Occipital lobe (tissue), 3 donors: ENCODE measurements at places on chromosomes 4 and X. TPM values are rescaled to one million over a fixed set of nuclear protein-coding genes. Genes with fewer than 3 reads are reported as not detected.
A peak's percentile ranks its signal among the peaks of the same experiment; 100 is the strongest.

DNA sequence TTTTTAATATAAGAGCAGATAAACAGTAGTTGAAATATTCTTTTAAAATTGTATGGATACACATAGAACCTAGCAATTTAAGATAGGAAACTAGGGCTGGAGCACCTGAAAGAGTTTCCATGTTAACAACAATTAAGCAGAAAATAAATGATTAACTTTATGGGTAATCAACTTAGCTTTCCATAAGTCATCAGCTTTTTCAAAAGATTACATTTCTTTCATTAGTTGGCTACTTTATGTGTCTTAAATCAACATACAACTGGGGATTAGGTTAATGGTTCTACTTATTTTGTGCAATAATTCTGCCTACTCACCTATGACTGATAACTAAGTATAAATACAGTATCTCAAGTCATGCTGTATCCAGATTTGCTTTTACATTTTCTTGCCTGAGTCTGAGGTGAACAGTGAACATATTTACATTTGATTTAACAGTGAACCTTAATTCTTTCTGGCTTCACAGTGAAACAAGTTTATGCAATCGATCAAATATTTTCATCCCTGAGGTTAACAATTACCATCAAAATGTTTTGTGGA, at the start of gene ANXA10:
Gene ANXA10, plus strand, starts transcription at position 362 of the 537 bp plus-strand sequence. Its CDS starts 164 bp downstream, at position 526.
- no peak for DNase-seq

DNA sequence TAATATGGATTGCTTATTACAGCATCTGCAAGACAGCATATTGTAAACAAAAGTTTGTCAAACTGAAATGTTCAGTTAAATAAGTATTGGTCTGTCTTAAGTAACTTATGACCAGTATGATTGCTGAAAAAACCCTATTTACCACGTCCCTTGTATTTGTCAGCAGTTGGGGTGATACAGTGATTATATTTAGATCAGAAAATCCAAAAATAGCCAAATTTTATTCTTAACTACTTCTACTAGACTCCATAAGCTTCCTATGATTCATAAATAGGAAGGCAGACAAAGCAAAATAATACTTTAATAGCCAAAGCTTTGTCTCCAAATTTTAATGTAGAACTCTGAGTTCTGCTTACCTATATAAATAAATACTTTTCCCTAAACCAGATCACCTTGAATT, 45.3 kb downstream of the TBCK start:
- DNase-seq = no peak

- DNase-seq = no peak
Observed at GRCh38 chrX:30589146-30589888, 11.8 kb upstream of the TASL start.

- DNase-seq = no peak
Observed at GRCh38 chrX:126164226-126164625, 1.9 kb downstream of the DCAF12L2 start.

- no peak for DNase-seq
Observed at GRCh38 chr4:182873289-182873688, 43.9 kb downstream of the DCTD start.

GRCh38 chr4:151955721-151956380, 195.0 kb upstream of the GATB start:
- DNase-seq = no peak

GRCh38 chr4:8254076-8254475, 15.5 kb upstream of the HTRA3 start:
- no peak for DNase-seq

DNA sequence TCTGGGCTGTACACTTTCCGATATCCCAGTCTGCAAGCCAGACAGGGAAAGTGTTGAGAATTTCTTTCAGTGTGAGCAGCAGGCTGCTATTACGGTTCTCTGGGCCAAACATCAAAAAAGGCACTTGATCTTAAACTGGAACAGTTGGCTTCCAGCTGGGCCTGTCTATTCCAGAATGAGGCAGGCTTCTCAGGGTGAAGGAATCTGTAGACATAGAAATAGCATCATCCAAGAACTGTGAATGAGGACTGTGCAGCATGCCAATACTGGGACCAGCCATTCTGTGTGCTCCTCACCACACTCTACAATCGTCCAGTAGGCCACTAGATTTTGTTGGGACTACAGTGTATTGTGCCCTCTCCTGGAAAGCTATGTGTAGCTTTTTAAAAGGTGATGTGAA, 31.1 kb downstream of the ART3 start:
- DNase-seq = peak; percentile 26

DNA sequence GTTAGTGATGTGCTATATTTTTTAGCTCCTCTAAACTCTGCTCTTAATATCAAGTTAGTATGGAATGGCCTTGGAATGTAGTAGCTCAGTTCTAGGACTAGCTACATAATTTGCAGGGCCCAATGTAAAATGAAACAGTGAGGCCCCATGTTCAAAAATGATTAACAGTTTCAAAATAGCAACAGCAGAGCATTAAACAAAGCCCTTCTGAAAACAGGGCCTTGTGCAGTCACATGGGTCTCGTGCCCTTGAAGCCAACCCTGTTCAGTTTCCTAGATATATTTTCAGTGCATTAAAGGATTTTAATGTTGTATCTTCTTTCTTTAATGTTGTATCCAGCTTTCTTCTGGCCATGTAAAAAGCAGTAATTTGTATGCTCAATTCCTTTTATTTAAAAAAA, 82.1 kb downstream of the TASL start:
- DNase-seq = no peak

- no peak for DNase-seq
Observed at GRCh38 chrX:76657499-76657898, 230.0 kb downstream of the MAGEE1 start.

DNA sequence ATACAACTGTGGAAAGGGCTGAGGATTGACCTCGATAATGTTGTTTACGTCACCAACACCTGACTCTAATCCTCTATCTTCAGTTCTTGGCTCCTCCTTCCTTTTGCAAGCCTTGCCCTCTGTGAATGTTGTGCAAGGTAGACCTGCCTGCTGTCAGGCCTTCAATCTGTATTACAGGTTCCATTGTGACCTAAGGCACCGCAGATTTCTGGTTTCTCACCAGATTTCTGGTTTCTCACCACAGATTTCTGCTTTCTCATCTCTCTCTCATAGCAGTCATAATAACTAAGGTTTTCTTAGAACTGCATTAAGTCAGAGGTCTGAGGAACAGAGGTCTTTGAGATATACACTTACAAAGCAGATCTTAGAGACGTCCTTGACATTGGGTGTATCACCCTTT, 51.5 kb upstream of the ETNPPL start:
- no peak for DNase-seq

- no peak for DNase-seq
Observed at GRCh38 chrX:134544513-134545151, 84.7 kb downstream of the HPRT1 start.

GRCh38 chr4:103010804-103011203, 8.7 kb downstream of the SLC9B1 start:
- DNase-seq = no peak

DNA sequence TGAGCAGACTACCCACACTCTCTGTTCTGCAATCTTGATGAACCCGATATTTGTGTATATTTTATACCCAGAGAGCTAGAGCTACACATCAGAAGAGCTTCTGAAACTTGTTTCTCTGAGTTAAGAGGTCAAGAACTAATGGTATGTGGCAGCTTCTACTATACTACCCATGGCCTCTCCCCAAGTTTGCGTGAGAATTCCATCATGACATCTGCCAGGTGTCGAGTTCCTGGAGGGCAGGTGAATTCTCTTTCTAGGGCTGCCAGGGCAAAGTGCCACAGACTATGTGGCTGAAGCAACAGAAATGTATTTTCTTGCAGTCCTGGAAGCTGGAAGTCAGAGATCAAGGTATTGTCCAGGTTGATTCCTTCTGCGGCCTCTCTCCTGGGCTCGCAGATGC, 4.4 kb downstream of the SORCS2 start:
- DNase-seq = no peak

DNA sequence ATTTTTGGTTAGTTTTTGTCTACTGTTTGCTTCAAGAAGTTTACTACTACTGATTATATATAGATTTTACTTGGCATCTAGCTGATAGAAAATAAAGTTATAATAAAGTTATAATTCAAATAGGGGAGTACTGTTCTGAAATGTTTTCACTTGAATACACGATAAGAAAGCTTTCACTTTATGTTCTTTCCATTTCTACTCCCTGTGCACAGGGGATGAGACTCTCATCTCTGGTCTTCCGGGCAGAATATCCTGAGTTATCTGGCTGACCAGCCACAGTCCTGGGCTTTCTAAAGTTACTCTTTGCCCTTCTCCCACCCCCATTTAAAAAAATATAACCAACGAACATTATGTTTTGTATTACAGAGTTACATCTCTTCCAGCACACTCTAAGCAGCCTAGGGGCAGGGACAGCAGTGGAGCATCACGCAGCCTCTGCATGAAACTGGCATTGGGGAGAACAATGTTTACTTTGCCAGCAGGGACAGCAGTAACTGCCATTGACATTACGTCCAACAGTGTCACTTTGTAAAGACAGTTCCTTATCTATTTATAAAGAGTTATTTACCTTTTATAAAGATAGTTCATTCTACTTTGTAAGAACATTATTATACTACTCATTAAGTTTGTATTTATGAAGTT, 64.3 kb downstream of the METTL14 start:
- DNase-seq = no peak

GRCh38 chrX:121146059-121146628, 98.7 kb downstream of the GLUD2 start:
- no peak for DNase-seq

GRCh38 chr4:34814266-34814665, 1430.0 kb downstream of the ARAP2 start:
- DNase-seq = no peak

DNA sequence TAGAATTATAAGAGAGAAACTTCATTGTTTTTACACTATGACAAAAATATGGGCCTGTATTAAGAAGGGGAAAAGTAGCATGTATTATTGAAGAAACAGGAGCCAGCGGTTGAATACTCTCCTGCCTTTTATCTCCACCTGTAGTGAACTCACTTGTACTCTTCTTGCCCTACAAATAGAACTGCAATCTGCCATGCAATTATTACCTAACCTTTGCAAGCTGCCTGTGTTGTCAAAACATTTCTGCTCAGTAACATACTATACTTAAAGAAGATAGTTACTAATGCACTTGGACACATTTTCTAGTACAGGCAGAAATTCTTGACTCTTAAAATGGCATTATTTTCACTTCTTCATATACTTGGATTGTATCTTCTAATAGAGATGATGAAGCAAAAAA, 818.4 kb upstream of the GRID2 start:
- DNase-seq = no peak

DNA sequence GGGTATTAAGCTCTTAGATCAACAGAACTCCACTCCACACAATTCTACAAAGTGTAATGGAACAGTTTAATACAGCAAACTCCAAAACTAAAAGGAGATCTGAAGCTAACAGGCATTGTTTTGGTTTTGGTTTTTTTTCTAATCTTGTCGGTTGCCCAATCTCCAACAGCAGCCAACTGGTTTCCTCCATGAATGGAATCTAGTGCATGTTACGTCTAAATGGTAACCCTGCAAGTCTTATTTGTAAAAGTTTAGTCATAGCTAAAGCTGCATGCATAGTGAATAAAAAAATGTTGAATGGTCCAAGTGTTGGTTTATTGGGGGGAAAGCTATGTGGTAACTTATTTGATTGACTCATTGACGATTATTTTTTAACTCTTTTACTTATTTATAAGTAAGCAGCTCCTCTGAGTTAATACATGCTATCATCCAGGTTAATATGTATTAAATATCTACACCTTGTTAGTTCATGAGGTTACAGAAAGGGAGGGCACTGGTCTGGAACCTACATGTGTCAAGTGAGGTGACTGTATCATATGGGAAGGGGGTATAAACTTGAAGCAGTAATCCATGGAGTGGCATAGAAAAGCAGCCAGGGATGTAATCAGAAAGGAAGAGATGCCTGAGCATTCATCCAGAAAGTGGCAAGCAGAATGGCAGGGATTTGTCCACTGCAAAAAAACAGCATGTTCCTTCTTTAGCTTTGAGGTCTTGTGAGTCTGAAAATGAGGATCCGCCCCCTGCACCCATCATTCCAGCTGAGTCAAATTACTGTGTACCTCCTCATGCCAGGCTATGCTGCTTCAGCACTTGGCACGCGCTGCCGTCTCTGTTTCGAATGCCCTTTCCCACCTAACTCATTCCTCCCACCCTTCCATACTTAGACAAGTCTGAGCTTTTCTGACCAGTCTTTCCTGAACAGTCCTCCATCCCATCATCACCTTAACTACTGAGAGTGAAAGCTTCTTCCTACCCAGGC, 81.7 kb downstream of the PDGFC start:
- DNase-seq = no peak

DNA sequence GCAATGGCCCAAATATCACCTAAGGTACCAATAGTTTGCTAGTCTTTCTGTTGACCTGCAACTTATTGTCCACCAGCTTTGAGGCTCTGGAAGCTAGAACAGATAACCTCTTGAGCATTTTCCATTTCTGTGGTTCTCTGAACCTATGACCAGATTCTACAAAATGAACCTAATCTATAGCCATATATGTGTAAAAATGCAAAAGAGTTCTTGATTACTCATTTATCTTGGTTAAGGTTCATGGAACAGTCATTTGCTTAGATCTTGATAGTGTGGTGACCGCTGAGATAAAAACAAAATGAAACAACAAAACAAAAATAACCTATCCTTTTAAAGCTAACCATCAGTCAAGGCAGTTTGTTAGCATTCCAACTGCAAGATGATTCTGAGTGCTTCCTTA, 9.3 kb upstream of the GATB start:
- DNase-seq = no peak

DNA sequence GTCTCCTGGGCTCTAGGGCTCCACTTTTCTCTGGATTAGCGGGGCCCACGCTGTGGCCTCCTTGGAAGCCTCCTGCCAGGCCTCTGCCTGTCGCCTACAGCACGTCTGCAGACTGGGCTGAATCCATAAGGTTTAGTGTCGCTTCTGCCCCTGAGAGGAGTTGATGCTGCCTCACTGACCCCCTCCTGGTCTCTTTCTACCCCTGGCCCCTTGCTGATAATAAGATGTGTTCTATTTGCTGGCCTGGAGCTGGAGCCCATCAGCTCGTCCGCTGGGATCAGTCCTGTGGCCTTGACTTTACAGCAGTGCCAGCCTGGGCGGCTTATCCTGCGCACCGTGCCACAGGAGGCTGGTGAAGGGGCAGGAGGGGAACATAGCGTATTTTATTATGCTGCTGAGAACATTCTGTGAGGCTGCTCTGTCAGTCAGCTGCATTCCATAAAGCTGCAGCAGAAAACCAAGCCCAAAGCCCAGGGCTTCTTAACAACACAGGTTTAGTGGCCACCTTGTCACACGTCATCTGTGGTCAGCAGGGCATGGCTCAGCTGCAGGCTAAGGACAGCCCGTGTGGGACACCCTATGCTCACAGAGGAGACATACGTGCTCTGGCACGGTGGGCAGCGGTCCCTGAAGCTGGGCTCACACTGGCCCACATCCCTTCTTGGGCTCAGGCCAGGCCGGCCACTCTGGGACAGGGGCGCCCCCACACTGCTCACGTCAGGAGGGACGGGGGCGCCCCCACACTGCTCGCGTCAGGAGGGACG, 29.3 kb upstream of the HGFAC start:
- DNase-seq = no peak

Gene KIT
- total RNA-seq = 33.4 TPM

Gene KLHL13
- 51.2 TPM for total RNA-seq

Gene UBE2A
- 28.1 TPM for total RNA-seq

Gene CHRDL1
- total RNA-seq = 14.7 TPM

Gene FOXR2
- total RNA-seq = not detected

Gene MGAT4D
- not detected for total RNA-seq

Gene GUCY1B1
- total RNA-seq = 60.8 TPM

Gene LRCH2
- 58.2 TPM for total RNA-seq

Gene MMRN1
- total RNA-seq = 2.5 TPM

Gene LDB2
- 146 TPM for total RNA-seq

Gene RGS12
- 68.8 TPM for total RNA-seq

Gene IQCM
- not detected for total RNA-seq
